ENCODE measurements at places on chromosomes 7 and 10. TPM values are rescaled to one million over a fixed set of nuclear protein-coding genes. Genes with fewer than 3 reads are reported as not detected.

ASB10 gene
- total RNA-seq, result not detected

NPFFR1 gene
- total RNA-seq, result 0.02 TPM

RAMP3 gene
- total RNA-seq, result not detected

GRCh38 chr10:100528123-100528886 is 1.4 kb downstream of the NDUFB8 start:
- H3K4me1 ChIP-seq, result no peaks in the 10 kb centered on the region
- H3K27ac ChIP-seq, result no peak overlapping the region
- no peak for DNase-seq

GRCh38 chr10:28715757-28716156 is 38.4 kb downstream of the BAMBI start:
- peaks cover 1% of the 10 kb centered on the region for H3K27me3 ChIP-seq
- no peaks in the 10 kb centered on the region for H3K36me3 ChIP-seq
- no peak for DNase-seq
- H3K4me1 ChIP-seq, result no peaks in the 10 kb centered on the region
- no peak overlapping the region for H3K4me3 ChIP-seq

GRCh38 chr7:74153736-74154135 is 20.4 kb upstream of the EIF4H start:
- no peaks in the 10 kb centered on the region for H3K4me1 ChIP-seq
- H3K27ac ChIP-seq, result no peak overlapping the region
- no peaks in the 10 kb centered on the region for H3K36me3 ChIP-seq
- H3K27me3 ChIP-seq, result no peaks in the 10 kb centered on the region
- no peak for DNase-seq
- H3K4me3 ChIP-seq, result no peak overlapping the region

DNA sequence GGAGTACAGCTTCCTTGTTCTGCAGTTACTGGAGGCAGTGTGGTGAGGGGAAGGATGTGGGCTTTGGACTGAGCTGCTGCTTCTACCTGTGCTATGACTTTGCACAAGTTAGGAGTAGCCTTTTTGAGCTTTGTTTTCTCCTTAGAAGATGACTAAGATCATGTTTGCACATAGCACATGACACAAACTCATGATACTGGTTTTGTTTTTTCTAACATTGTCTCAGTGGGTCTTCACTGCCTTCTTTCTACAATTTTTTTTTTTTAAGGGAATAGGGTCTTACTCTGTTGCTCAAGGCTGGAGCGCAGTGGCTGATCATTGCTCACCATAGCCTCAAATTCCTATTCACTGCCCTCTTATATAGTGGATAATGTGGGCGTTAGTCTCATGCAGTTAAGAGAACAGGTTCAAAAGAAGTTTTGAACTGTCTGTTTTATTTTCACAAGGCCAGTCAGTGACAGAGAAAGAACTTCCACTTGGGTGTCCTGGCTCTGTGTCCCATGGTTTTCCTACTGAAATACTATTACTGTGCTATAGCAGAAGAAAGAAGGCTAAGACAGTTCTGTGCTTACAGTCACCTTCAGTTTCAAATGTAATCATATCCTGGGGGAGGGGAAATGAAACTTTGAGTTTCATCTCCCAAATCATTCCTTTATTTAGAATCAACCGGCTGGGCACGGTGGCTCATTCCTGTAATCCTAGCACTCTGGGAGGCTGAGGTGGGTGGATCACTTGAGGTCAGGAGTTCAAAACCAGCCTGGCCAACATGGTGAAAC is 72.0 kb downstream of the KAT6B start:
- no peaks in the 10 kb centered on the region for H3K27me3 ChIP-seq
- H3K4me3 ChIP-seq, result no peak overlapping the region
- peaks cover 5% of the 10 kb centered on the region for H3K4me1 ChIP-seq
- no peak for DNase-seq

- H3K4me3 ChIP-seq, result no peak overlapping the region
- no peak for DNase-seq
- H3K4me1 ChIP-seq, result peaks cover 7% of the 10 kb centered on the region
- no peaks in the 10 kb centered on the region for H3K27me3 ChIP-seq
- no peaks in the 10 kb centered on the region for H3K36me3 ChIP-seq
Observed at GRCh38 chr10:71131096-71131495, 81.3 kb upstream of the UNC5B start.

GRCh38 chr7:6242561-6242960 is 29.9 kb downstream of the CYTH3 start:
- no peaks in the 10 kb centered on the region for H3K4me1 ChIP-seq
- DNase-seq, result no peak
- H3K36me3 ChIP-seq, result no peaks in the 10 kb centered on the region
- H3K27ac ChIP-seq, result no peak overlapping the region
